Transverse colon (tissue), 4 donors: ENCODE measurements at places on chromosomes 4 and X. TPM values are rescaled to one million over a fixed set of nuclear protein-coding genes. Genes with fewer than 3 reads are reported as not detected.

GRCh38 chrX:123277347-123277746 lies 93.3 kb downstream of the GRIA3 start:
- no peaks in the 10 kb centered on the region for H3K36me3 ChIP-seq
- H3K4me1 ChIP-seq: no peaks in the 10 kb centered on the region
- no peak overlapping the region for H3K4me3 ChIP-seq
- DNase-seq: no peak

SLC16A2 gene
- 16.8 TPM for total RNA-seq

DNA sequence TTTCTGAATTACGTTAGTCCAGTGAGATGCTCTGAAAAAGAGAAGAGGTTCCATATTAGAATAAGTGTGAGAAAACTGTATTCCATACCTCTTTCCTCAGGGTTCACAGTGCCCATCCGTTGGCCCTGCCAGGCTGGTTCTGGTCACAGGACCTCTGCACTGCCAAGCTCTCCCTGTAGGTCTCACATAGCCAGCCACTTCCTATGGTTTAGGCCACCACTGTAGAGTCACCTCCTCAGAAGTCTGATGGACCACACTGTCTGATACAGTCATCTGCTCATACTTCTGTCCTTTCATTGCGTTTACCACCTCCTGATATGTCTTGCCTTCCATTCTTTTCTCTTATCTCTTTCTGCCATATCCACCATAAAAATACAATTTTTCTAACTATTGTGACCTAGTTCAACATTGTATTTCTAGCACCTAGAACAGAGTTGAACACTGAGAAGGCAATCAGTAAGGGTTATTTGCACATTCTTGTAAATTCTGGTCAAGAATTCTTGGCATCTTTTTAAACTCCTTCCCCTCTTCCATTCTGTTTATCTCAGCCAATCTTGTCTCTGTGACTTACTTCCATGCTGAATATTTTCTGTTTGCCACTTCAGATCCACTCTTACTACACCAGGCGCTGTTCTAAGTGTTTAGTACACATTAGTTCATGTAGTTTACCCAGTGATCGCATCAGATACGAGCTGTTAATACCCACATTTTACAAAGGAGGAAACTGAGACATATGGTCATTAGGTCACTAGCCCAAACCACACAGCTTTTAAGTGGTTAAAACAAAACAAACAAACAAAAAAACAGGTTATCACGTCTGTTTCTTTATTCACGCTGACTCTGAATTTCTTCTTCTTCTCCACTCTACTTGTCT lies 125.6 kb downstream of the CBR4 start:
- H3K4me3 ChIP-seq: no peak overlapping the region
- H3K4me1 ChIP-seq: peaks cover 5% of the 10 kb centered on the region
- DNase-seq: no peak
- H3K27ac ChIP-seq: peak overlapping the region; percentile 43

DNA sequence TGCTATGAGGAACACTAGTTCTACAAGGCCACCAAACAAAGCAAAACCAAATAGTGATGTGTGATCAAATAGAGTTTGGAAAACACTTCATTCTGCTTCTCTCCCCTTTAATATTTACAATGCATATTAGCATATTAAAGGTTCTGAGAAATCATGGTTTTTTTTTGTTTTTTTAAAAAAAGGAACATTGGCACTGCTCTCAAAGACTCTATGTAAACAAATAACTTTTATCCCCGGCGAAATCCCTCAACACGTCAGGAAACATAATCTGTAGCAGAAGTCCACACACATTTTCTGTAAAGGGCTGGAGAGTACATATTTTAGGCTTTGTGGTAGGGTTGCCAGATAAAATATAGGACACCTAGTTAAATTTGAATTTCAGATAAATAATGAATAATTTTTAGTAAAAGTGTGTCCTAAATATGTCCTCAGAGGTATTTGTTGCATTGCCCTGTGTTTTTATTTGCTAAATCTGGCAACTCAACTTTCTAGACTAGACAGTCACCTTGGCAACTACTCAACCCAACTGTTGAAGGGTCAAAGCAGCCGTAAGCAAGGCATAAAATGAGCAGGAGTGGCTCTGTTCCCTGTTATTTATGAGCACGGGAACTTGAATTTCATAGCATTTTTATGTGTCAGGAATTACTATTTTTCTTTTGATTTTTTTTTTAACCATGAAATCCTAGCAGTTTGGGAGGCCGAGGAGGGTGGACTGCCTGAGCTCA lies 8.6 kb downstream of the SPATA4 start:
- no peaks in the 10 kb centered on the region for H3K27me3 ChIP-seq
- no peak overlapping the region for H3K4me3 ChIP-seq
- no peak for DNase-seq
- peaks cover 4% of the 10 kb centered on the region for H3K4me1 ChIP-seq
- no peaks in the 10 kb centered on the region for H3K36me3 ChIP-seq

- H3K4me3 ChIP-seq: no peak overlapping the region
- H3K36me3 ChIP-seq: no peaks in the 10 kb centered on the region
- H3K27ac ChIP-seq: no peak overlapping the region
- no peaks in the 10 kb centered on the region for H3K27me3 ChIP-seq
- no peaks in the 10 kb centered on the region for H3K4me1 ChIP-seq
Observed at GRCh38 chr4:185909972-185910371, 98.0 kb upstream of the SORBS2 start.

DNA sequence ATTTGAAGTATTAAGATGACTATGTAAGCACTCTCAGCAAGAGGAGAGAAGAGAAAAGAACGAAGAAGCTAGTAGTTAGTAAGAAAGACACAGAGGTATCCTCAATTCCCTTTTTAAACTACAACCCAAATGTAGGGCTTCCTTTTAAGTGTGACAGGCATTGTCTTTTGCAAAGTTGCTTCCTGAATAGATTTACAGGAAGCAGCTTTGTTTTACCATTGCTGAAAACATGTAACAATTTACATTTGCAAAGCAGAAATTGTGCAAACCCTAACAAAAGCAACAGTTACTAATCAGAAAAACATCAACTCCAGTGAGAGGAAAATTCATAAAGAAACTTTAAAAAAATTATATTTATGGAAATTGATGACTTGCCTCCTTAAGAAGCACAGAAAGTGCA lies 96.4 kb downstream of the FAM13A start:
- H3K27ac ChIP-seq: no peak overlapping the region
- no peak for DNase-seq
- peaks cover 23% of the 10 kb centered on the region for H3K4me1 ChIP-seq
- H3K36me3 ChIP-seq: no peaks in the 10 kb centered on the region
- no peaks in the 10 kb centered on the region for H3K27me3 ChIP-seq
